ENCODE measurements at places on chromosomes 3 and 15.

DNA sequence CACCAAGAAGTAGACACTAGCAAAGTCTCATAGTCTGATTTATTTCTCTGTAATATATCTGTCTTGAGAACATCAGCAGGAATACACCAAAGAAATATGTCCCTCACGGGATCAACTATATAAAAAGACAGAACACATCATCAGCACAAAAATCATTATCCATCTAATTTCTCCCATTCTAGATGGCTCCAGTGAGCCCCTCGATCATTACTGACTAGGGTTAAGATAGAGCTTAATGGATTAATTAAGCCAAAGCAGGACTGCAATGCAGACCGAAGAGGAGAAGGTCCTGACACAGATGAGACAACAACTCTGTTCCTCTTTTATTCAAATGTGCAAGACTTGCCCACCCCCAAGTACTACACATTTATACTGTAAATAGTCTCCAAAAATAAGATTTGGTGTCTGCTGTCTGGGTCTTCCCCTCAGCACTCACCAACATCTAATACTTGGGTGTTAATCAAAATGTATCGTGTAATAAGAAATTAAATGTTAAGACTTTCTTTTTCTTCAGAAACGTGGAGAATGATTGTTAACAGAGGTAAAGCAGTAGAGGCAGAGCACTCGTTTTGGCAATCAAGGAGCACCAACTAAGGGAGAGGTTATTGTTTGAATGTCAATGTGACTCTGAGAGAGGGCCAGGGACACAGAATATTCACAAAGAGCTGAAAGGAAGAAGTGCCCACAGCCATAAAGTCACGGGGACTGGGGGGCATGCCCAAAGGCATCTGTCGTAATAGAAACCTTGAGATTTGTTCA, 133.6 kb downstream of the TIGIT start:
- DNase-seq: no peak

DNA sequence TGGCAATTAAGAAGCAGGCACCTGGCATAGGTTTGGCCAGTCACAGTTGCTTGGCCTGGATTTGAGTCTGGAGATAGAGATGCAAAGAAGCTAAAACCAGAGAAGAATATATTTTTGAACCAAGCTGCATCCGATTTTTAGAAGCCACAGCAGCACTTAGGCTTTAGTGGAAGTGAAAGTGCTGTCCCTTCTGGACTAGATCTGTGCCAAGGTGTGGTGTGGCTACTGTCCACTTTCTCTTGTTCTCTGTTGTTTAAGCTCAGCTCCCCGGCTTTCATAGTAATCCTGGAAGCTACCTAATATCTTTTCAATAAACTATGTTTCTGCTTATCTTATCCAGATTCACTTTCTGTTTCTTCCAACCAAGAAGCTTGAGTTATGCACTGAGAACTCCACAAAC, 183.4 kb upstream of the THRB start:
- no peak for DNase-seq

DNA sequence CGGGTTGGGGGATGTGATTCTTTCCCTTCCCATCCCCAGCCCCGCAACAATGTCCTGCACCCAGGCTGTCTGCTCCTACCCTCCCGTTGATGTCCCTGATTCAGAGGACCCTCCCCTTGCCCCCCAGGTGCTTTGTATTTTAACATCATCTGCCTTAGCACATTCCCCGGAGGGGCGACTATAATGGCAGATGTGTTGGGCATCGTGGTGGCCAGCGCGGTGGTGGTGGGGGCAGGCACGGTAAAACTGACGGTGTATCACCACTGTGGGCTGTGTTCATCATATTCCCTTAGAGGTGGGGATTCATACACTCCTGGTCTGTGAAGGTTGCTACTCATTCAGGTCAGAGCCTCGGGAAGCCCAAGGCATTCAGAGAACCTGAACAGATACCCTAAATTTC, 173.0 kb downstream of the ADAMTS17 start:
- DNase-seq: no peak

DNA sequence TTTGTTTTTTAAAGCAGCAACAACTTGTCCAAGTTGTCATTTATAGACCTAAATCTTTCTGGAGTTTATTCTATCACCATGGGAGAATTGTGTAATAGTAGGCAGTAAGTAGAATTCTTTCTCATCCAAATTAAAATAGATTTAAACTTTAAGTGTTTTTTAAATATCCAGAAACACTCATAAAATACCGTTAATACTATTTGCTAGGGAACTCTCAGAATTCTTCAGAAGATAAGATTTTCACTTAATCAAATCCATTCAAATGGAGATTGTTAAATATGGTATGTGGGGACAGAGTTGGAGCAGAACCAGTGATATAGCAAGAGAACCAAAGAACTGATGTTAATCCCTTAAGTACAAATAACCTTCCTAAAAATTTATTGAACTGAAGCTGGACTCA, 71.0 kb downstream of the ARIH1 start:
- DNase-seq: no peak

GRCh38 chr15:88995449-88995848, 82.3 kb upstream of the MFGE8 start:
- DNase-seq: no peak

DNA sequence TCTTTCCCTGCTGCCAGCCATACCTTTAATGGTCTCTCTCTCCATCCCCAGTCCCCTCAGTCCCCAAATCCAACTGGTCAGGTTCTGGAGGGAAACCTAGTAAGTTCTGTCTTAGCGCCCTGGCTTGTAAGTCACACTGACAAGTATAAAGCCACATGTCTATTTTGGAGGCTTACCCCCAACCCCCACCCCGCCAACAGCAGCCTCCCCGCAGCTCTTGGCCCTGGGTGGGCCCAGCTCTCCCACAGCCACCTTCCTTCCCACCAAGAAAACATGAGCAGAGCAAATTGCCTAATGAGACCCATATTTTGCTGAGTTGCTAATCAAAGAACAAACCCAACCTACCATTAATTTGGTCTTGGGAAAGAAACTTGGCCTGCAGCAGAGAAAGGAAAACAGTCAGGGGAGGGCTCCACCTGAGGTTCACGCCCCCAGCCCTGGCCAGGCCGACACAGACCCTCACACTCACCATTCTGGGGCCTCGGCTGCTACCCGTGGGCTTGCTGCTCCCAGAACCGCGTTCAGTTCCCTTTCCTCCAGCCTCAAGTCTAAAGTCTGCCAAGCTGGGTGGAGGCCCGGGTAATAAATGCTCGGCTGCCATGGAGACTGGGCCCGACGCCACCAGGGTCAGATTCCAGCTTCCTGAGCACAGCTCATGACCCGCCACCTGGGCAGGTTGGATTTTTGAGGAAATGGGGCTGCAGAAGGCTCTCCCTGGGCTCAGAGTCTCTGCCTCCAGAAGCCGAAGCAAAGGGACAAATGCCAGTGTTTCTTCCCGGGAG, at the start of gene CALML4:
TSS of gene CALML4 (minus strand) at position 557 of the 782 bp plus-strand sequence. CDS start at position 472, 85 bp downstream.
- no peak for DNase-seq

- no peak for DNase-seq
These were observed 307.0 kb upstream of the THBS1 start for GRCh38 chr15:39273717-39274411.

- DNase-seq: no peak
These were observed 23.2 kb upstream of the IP6K2 start for GRCh38 chr3:48739955-48740823.

DNA sequence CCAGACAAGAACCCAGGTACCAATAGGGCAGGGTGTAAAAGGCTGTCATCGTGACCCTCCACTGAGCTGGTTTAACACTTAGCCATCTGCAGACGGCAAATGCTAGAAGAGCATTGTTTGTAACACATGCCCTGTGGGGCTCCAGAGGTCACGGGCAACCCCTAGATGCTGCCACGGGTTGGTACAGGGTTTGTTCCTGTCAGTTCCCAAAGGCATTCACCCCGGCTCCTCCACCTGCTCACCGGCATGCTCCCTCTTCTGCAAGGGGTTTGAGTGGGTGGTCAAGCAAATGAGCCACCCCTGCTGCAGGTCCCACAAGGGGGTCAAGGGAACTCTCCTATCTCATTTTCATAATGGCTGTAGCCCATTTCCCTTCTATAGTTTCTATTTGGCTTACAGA, 229.3 kb downstream of the ZPLD1 start:
- no peak for DNase-seq

DNA sequence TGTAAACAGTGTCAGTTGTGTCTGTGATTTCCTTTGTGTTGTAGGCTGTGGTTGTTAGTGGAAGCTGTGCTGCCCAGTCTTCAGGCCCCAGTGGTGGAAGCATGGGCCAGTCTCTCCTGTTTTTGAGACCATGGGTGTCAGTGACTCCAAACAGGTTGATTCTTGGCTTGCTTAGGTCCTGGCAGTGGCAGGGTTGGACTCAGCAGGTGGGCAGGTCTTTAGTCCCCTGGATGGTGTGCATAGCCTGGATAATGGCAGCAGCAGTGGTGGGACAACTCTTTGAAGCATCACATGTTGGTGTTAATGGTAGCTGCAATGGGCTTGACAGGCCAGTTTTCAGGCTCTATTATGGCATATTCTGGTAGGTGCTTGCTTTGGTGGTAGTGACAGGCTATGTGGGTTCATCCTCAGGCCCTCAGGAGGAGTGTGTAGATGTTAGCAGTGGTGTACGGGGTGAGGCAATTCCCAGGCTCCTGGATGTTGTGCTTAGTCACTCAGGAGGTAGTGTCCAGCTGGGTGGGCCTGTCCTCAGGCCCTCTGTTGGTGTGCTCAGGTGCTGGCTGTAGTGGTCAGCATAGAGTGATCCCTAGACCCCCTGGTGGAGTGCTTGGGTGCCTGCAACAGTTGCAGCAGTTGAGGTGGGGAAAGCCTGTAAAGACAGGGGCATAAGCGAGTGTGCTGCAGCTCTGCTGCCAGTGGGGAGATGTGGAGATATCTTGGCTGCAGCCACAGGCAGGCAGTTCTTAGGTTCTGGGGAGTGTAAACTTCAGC, 596.7 kb downstream of the PDCD6IP start:
- DNase-seq: no peak

DNA sequence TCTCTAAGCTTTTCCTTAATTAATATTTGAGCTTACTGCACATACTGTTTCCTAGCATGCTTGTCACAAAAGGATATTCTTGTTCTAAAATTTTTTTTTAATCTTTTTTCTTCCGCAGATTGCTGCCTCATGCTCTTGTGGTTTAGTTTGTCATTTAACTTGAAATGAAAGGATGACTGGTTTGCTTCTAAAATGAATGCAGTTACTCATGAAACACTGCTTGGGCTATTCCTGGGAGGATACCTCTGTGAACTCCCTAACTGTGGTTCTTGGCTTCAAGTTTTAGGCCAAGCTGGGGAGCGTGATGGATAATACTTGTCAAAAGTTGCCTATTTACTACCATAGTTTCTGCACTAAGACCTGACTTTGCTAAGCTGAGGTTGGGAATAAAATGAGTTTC, 64.0 kb downstream of the USP13 start:
- no peak for DNase-seq

DNA sequence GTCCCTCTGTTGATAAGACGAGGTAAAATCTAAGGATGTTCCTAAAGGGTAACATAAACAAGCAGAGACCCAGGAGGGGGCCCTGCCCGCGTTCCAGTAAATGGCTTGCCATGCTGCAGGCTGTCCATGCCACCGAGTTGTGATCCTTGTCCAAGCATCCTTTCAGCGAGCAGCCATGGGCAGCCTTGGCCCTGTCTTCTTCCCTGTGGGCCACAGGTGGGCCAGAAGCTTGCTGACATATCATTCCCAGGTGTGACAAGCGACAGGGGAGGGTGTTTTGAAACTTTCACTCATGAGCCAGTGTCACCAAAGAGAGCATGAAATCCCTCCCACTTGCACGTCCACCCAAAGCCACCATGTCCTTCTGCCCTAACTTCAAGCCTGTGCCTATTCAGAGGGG, 53.7 kb downstream of the PCSK6 start:
- no peak for DNase-seq

DNA sequence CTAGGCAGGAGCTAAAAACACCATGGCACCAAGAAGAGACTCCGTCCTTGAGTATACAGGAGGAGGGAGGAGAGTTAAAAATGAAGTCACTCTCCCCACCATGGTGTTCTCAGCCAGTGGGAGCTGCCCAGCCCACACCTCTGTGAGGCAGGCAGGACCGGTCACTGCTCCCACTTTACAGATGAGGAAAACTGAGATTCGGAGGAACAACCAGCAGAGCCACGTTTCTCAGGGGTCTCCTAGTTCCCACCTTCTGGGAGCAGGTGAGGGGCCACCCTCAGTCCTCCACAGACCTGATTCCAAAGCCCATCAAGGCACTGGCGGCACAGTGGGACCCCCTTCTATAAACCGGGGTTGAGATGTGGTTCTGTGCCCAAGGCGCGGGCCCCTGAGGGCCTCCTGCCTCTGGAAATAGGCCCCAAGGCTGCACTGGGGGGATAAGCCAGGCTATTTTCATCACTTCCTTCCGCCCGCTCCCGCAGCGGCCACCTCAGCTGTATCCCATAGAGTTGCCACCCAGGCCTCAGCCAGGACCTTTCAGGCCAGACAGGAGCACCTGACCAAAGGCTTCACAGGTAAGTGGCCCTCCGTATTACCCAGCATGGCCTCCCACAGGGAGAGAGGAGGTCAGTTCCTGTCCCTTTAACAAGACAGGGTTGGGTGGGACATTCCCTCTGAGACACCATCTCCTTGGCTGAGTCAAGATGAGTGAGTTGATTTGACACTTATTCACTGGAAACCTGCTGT, at the start of gene GP9:
TSS of gene GP9 (plus strand) at position 504 of the 747 bp plus-strand sequence. CDS start 961 bp downstream, outside the sequence.
- DNase-seq: no peak

- DNase-seq: peak; percentile 9
These were observed 46.8 kb downstream of the CHL1 start for GRCh38 chr3:243356-243725.

DNA sequence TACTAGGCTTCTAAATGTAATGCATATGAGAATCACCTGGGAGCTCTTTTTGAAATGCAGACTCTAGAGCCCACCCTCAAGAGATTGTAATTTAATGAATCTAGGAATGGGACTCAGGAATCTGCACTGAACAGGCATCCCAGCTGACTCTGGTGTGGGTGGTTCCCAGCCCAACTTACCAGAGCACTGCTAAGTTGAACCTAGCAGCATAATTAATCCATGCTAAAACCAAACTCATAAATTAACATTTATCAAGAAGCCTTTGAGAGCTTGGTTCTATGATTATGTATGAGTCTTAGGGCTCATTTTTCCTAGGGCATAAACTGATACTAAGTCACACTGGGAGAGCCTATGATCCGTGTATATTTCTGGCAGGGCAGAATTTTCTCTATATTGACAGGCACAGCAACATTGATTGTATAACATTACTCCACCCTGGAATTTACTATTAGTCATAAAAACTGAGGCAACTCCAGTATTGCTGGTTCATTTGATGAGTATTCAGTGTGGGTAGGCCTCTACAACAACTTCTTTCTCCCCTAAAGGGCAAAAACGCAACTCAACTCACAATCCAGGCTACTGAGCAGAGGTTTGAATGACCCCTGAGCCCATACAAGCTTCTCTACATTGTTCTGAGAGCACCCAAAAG, 10.7 kb upstream of the CSTA start:
- DNase-seq: no peak
